ENCODE measurements at places on chromosomes 7 and 10.

DNA sequence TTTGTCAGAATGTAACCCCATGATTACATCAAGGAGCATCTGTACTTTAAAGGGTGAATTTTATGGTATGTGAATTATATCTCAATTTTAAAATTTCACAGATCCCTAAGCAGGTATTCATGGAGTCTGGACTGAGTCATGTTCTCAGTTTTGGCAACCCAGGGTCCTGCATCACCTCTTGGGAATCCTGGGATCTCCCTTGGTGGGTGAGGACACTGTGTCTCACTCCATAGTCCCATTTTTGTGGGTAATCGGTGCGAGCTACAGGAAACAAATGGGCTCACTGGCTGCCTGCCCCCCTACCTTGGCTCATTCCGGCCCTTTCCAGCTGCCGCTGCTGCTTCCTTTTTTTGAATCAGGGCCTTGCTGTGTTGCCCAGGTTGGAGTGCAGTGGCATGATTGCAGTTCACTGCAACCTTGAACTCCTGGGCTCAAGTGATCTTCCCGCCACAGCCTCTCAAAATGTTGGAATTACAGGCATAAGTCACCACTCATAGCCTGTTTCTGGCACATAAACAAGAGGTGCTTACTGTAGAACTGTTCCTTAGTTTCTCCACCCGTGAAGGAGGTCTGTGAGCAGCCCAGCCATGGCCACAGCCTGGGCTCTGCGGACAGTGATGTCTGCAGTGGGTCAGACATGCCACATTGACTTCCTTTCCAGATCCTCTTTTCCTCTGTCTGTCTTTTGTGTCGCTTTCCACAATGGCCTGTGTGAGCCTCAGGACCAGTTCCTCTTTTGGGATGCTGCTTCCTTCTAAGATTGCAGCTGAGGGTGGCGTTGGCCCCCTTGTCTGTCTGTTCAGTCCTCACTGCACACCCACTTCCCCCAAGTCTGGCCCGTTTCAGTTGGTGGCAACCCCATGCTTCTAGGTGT, 14.5 kb downstream of the PALD1 start:
- DNase-seq: peak; percentile 77

DNA sequence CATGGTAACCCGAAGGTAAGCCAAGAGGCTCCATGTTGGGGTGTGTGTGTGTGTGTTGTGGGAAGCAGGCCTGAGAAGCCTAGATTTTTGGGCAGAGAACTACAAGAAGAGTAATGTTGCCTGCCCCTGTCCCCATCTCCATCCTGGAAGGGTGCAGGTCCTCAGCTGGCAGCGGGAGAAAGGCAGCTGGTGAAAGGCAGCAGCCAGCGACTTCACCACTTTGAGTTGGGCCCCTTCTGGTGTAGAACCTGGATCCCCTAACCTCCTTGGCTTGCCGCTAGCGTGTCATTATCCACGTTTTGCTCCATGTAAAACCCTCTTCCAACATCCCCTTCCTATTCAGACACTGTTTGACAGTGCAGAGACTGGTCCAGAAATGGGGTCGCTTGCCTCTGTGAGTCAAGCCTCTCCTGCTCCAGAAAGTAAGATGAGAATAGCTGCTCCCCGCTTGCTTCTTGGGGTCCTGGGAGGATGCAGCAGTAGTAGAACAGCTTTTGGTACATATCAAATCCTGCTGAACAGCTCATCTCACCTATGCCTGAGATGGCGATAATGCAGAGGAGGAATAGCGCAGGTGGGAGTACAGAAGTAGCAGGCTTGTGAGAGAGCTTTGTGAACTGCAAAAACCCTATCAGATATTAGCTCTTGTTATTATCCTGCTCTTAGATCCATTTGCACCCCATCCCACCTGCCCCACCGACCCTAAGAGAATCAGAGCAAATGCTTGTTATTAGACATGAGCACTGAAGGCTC, 22.1 kb upstream of the CDH23 start:
- DNase-seq: no peak

DNA sequence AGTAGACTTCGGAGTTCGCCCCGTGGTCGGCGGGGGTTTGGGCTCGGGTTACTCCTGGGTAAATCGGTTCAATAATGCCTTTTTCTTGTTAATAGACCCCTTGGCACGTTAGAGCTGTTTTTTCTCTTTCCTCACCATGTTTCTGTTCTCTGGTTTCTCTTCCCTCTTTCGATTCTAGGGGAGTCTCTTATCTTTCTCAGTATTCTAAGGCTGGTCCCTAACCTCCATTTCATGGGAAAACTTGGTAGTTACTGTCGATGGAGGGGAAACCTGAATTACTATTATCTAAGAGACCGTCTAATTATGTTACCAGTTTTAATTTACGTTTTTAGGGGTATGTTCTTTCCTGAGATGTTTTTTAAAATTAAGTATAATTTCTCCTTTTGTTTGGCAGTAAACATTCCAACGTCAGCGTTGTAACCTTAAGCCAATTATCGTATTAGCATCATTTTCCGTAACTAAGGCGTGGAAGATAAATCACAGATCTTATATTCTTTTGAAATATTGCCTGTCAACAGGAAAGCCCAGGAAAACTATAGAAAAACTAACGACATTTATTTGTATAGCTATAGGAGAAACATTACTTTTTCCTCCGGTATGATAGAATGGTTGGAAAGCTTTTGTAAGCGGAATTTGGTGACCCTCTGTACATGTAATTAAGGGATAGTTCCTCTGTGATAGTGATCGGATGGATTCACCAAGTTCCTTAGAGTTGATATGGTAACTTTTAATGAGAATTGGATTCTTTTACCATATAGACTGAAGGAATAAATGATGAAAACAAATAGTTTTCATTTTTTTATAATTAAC, 847 bp downstream of the BTAF1 start:
- DNase-seq: peak; percentile 24

DNA sequence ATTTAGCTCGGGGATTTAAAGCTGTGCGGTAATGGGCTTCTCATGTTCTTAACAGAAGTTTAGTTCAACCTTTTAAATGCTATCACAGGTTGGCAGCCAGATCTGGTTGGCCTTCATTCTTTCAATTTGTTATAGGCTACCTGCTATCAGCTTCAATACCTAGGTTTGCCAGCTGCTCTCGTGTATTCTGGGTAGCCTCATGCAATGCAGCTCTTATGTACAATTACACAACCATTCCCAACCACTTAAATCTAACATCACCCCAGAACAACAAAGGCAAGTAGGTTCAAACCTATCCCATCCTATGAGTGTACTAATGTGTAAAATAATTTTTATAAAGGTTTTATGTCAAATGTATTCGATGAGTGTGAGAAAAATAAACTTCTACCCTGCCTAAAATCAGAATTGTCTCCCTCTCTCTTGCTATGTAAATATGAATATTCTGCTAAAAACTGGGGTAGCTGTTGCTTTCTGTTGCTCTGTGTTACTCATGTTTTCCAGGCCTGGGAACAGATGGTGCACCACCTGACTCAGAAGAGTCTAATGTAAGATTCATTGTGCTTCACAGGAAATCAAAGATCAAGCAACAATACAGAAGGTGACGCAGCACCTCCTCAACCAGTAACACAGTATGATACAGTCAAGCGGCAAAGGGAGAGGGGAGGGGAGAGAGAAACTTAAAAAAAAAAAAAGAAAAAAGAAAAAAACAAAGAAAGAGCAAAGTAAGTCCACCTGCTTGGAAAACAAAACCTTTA, 188.6 kb downstream of the ETV1 start:
- no peak for DNase-seq

DNA sequence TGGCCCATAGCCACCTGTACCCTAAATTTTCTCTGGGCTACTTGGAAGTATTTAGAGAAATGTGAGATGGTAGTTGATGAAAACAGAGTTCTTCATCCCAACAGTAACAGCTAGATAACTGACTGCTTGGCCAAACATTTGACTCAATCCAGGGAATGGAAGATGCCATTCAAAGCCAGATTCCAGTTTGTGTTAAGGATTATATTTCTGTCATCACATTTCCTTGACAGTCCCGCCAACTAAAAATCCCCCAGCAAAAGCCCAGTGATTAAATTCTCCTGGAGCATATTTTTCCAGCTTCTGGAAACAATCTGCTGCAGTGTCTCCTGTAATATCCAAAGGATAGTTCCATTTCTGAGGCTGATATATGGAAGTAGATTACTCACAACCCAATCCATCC, 45.4 kb upstream of the PTN start:
- DNase-seq: no peak

DNA sequence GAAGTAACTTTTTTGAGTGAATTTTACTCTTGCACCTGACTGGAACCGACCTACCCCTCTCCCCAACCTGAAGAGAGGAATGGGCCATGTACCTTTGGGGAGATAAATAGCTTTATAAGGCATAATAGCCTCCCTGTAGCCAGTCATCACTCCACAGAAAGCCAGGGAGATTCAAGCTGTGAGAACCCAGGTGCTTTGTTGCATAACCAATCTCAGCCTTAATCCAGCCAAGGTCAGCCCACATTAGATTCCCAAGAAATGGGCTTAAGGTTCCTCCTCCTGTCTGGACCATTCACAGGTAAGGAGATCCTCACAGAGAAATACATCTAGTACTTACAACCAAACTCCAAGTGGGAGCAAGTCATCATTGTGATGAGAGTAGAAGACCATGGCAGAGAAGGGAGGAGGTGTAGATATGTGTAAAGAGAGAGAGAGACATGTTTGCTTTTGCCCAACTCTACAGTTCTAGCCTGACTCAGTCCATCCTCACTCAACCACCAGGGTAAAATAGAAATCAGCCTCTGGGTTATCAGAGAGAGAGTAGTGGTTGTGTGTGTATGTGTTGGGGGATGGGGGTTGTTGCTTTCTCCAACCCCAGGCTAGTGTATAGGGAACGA, 23.6 kb downstream of the SKIDA1 start:
- DNase-seq: no peak

DNA sequence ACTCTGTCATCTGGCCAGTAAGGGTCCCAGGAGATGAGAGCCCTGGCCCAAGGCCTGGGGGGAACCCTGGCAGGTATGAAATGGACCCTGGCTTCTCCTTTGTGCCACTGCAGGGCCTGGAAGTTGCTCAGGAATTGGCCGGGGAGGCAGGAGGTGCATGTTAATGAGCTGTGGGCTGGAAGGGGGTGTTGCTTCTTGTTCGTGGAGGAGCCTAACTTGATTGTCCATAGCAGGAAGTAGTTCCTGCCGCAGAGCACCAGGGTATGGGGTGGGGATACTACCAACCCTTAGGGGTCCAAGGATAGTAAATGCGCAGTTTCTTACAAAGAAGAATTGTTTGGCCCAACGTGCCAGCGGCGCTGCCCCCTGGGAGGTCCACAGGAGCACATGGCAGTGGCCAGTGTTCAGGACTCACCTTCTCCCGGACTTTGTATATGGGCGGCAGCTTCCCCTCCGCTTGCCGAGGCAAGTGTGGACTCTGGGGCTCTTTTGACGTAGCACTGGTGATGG, 21.5 kb downstream of the TEX36 start:
- no peak for DNase-seq

- DNase-seq: no peak
These were observed 193.4 kb upstream of the VWC2 start for GRCh38 chr7:49580000-49580399.

DNA sequence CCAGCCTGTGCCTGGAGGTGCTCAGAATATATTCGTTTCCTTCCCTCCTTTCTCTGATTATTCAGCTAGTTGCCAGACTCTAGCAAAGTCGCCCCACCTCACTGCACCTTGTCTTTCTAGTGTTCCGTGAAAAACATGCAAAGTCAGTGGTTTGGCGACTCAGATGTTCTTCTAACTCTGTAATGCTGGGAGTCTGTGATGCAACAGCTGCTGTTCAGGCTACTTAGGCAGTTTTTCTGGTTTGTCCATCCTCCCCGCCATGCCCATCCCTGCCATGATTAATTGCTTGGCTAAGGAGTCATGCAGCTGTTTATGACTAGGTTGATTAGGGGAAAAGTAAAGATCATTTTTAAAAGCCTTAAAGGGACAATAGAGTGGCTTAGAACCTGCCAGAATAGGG, 99.4 kb downstream of the MTPN start:
- DNase-seq: no peak

- DNase-seq: no peak
These were observed 258.2 kb downstream of the FRMD4A start for GRCh38 chr10:14072541-14072940.

GRCh38 chr10:119039161-119039560, 9.6 kb downstream of the NANOS1 start:
- no peak for DNase-seq

- no peak for DNase-seq
These were observed 119.1 kb downstream of the HIP1 start for GRCh38 chr7:75619636-75620035.

GRCh38 chr10:62384057-62384446, 9.9 kb downstream of the ZNF365 start:
- no peak for DNase-seq

DNA sequence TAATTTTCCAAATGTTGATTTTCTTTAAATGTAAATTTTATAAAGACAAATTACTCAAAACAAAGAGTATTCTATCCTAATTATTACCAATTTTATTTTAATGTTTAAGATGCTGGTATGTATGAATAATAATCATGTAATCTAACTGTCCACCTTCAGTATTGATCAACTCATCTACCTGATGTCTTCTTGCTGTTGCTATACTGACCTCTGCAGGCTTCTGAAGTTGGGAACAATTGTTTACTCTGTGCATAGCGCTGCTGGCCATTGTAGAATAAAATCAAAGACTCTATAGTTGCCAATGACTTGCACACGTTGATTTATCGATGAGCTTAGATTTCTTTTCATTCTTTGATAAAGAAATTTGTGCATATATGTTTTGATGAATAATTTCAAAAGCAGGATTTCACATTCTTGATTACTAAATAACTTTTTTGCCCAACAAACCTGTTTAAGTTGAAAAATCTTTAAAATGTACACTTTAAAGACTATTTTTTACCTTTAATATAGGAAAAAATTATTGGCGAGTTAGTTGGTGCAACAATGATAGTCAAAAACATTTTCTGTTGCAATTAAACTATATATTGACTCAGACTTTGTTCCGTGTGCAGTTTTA, 282.3 kb downstream of the TFEC start:
- no peak for DNase-seq

- DNase-seq: no peak
These were observed 107.7 kb upstream of the RET start for GRCh38 chr10:42969147-42969546.

DNA sequence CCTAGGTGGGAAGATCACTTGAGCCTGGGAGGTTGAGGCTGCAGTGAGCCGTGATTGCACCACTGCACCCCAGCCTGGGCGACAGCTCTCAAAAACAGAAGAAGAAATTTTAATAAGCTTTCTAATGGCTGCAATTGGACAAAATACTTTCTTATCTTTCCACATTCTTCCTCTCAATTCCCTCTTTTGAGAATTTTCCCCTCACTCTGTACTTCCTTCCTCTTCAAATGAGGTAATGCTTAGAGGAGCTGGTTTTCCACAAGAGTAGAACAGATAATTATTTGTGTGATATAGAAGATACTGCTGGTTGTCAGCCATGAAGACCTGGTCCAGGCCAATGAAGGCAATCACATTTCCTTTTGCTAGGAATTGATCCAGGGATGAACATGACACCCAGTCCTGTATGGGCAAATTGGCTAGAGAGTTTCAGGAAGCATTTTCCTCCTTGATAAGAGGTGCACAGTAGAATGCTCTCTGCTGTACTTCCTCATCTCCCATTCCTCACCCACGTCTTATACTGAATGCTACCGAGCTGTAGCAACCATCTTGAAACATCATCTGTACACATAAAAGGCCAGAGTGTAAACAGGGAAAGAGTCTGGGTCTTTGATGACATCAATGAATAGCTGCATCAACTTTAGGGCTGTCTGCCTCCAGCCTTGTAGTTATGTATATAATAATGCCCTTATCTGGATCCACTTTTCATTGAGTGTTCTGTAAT, 103.9 kb downstream of the CDK6 start:
- peak; percentile 46 for DNase-seq

- no peak for DNase-seq
These were observed 132.3 kb upstream of the ANK3 start for GRCh38 chr10:60521974-60522405.

- DNase-seq: no peak
These were observed 301.3 kb downstream of the REEP3 start for GRCh38 chr10:63822496-63822895.

GRCh38 chr7:142168746-142169145, 57.2 kb downstream of the MGAM2 start:
- peak; percentile 19 for DNase-seq

All from inflammatory macrophage (primary cell).